A549 treated with dexamethasone at 1 μM for 4 hours (cell line): ENCODE measurements at places on chromosomes 5 and 9. TPM values are rescaled to one million over a fixed set of nuclear protein-coding genes. Genes with fewer than 3 reads are reported as not detected.

Gene IL33
- total RNA-seq = 0.11 to 0.48 TPM (median 0.27 TPM) in 5 replicates

Gene DCTN3
- 90.4 to 103 TPM (median 97.7 TPM) in 5 replicates for total RNA-seq

Gene IFNA13
- not detected in 5 replicates for total RNA-seq

Gene STK32A
- total RNA-seq = 0.18 to 0.30 TPM (median 0.25 TPM) in 5 replicates

Gene UGT3A2
- total RNA-seq = not detected in 5 replicates

Gene PDE8B
- total RNA-seq = 1.8 to 3.0 TPM (median 2.0 TPM) in 5 replicates

Gene ACSL6
- total RNA-seq = 0.08 to 0.60 TPM (median 0.15 TPM) in 5 replicates

Gene DIAPH1
- 92.7 to 102 TPM (median 96.0 TPM) in 5 replicates for total RNA-seq

Gene PROB1
- total RNA-seq = 0.12 to 0.27 TPM (median 0.24 TPM) in 5 replicates

Gene EXOC3
- 24.6 to 34.1 TPM (median 32.7 TPM) in 5 replicates for total RNA-seq

Gene HRH2
- 0.34 to 0.69 TPM (median 0.55 TPM) in 5 replicates for total RNA-seq

Gene CLIC3
- total RNA-seq = 3.3 to 6.7 TPM (median 5.0 TPM) in 5 replicates

Gene TRIM41
- 19.0 to 28.2 TPM (median 27.0 TPM) in 5 replicates for total RNA-seq
